MCF 10A (cell line): ENCODE measurements at places on chromosomes 2 and 18.

GRCh38 chr2:172234716-172235691 is 132.3 kb upstream of the DLX2 start:
- no peak for DNase-seq

DNA sequence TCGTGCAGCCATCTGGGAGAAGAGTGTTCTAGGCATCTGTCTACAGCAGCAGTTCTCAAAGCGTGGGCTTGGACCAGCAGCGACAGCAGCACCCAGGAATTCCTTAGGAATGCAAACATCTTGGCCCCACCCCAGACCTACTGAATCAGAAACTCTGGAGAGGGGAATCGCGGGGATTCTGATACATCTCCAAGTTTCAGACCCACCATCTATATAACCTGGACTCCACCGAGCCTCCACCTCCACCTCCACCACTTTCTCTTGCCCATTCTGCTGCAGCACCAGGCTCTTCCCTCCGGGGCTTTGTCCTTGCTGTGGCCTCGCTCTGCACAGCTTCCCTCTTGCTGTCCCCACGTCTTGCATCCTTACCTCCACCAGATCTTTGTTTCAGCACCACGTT is 256.4 kb downstream of the BCL2 start:
- peak; percentile 18 for DNase-seq

- DNase-seq: no peak
Observed at GRCh38 chr2:98382739-98383138, 36.5 kb downstream of the CNGA3 start.

- no peak for DNase-seq
Observed at GRCh38 chr2:12501469-12502158, 215.1 kb upstream of the TRIB2 start.

DNA sequence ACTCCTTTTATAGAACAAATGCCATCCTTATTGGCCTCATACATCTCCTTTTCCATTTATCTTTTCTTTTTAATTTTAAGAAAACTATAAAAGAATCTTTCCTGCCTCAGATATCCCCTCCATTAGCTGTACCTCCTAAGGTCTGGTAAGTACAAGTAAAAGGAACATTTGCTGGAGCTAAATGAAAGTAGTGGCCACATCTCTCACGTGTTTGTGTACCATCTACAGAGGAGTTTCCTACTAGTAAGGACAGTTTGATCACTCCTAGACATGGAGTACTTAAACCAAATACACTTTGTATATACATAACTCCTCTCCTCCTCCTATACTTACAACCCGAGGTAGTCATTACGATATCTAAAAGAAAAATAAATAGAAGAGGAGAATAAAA is 504.8 kb downstream of the LRRTM4 start:
- no peak for DNase-seq

DNA sequence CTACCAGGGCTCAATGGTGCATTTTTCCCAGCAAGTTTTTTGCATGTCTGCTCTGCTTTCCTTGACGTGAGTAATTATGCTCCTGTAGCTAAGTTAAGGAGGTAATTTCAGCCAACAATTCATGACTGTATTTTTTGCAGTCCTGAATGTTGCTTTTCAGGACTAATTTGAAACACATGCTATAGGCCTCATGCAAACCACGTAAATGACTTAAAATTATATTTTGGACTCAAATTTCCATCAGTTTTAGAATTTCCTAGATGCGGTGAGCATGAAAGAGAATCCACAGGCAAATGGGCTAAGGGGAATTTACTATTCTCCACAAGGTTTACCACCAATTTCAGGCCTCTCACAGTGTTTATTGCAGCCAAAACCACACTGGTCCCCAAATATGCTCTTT is 589.9 kb upstream of the LRRTM1 start:
- no peak for DNase-seq

- no peak for DNase-seq
Observed at GRCh38 chr2:191250986-191251385, 5.8 kb downstream of the MYO1B start.

GRCh38 chr2:89837962-89838625 is 1146.6 kb downstream of the RPIA start:
- no peak for DNase-seq

DNA sequence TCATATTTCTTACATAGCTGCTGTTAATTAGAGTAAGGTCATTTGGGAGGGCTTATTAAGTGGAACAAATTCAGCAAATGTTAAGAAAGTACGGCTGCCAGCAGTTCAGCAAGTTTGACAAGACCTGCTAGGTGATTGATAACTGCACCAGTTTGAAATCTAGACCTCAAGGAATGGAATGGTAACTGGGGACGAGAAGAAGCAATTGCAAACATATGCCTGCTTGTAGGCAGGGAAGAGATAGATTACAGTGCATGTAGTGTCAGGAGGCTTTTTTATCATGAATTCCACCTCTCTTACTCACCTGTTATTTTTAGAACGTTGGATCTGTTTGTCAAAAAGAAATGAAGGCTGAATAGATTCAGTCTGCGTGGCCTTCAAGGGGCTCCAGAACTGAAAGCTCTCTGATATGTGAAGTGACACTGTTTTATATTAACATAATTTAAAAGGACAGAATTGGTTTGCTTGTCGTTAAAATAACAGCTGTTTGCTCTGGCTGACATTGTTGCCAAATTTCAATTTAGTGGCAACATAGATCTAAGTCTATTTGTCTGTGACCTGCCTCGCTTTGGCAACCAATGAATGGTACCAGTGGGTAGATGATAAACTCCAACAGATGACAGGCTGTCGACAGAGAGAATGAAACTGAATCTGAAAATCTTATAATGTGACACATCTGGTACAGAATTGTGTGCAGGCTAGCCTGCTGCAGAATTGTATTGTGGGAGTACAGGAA is 199.3 kb downstream of the ZNF407 start:
- peak; percentile 4 for DNase-seq

GRCh38 chr18:51953521-51953920 is 386.5 kb upstream of the DCC start:
- DNase-seq: no peak

DNA sequence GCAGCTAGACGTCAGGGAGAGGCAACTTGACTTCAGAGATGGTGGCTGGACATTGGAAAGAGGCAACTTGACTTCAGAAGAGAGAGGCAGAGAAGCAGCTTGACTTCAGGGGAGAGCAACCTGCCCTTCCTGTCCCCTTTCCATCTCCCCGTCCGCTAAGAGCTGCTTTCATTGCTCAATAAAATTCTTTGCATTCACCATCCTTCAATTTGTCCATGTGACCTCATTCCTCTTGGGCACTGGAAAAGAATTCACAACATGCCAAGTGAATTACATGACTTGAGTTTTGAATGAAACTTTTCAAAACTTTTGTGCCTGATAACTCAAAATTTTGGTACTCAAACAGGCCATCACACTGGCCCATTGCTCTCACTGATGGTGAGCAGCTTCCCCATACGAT is 158.9 kb downstream of the DPP4 start:
- DNase-seq: no peak

DNA sequence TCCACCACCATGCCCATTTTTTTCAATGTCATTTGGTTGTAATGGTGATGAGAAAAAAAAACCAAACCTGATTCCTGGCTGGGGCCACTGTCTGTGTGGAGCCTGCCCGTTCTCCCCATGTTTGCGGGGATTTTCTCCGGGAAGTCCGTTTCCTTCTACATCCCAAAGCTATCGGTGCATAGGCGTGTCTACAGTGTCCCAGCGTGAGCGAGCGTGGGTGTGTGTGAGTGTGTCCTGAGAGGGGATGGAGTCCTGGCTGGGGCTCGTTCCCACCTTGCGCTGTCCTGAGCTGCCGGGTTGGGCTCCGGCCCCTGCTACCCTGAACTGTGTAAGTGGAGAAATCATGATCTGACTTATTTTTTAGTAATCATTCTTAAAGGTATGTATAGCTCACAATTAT is 7.3 kb upstream of the ZAP70 start:
- no peak for DNase-seq

GRCh38 chr2:122445003-122445402 is 689.6 kb downstream of the TSN start:
- no peak for DNase-seq

DNA sequence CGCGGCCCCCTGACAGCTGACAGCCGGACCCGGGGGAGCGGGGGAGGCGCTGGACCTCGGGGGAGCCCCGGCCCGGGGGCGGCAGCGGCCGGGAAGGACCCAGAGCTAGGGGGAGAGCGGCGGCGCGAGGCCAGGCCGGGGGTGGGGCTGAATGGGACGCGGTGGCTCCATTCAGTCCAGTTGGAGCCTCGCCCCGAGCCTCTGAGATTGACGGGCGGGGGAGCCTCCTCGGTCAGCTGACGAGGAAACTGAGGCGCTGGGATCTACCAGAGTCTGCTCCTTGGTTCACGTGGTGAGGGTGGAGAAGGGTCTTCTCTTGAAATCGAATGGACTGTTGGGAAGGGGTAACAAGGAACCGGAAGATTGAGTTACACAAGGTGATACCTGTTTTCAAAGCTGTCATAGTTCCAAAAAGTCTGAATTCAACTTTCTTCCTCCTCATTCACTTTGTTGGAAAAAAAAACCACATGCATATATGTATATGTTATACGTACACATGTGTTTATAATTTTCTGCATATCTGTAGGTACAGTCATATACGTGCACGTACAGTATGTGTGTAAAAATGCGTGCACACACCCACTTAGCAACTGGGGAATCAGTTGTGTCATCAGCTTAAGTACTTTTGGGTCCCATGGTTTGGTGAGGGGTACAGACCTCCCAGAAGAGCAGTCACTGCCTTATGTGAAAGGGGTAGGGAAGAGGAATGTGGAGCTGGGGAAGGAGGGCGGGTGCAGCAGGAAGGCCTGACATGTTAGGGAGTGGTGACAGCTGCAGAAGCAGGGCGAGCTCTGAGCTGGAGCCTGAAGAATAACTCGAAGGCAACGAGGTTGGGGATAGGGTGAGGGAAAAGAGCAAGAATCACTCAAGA is 628 bp downstream of the PPP1R7 start:
- no peak for DNase-seq

- DNase-seq: peak; percentile 43
Observed at GRCh38 chr2:96832754-96833507, 10.9 kb downstream of the ANKRD23 start.

GRCh38 chr2:236180076-236180816 is 12.1 kb upstream of the GBX2 start:
- peak; percentile 27 for DNase-seq

DNA sequence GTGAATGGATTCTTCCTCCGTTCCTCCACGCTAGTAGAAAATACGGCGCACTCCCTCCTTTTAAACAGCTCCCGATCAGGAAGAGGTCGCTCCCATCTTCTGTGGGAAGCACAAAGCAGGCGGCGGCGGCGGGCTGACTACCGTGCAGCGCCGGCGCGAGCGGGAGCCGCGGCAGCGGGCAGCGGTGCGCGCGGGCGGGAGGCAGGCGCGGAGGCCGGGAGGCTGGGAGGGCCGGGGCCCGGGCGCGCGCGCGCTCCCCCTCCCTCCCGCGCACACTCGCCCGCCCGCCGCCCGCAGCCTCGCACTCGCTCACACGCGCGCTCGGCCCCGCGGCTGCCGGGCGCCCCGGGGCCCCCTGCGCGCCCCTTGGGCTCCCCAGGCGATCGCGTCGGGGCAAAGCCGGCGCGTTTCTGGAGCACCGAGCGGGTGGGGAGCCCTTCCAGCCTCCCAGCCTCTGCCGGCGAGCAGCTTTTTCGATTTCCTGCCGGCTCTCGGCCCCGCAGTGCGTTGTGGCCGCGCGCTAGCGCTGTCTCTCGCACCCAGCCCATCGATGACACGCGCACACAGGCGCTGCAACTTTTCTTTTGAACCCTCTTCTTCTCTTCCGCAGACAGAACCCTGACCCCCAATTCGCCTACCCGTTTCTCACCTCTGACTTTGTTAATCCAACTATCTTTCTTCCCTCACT is at the start of gene SLC8A1:
TSS of gene SLC8A1 (minus strand) at position 173 of the 688 bp plus-strand sequence.
- no peak for DNase-seq

DNA sequence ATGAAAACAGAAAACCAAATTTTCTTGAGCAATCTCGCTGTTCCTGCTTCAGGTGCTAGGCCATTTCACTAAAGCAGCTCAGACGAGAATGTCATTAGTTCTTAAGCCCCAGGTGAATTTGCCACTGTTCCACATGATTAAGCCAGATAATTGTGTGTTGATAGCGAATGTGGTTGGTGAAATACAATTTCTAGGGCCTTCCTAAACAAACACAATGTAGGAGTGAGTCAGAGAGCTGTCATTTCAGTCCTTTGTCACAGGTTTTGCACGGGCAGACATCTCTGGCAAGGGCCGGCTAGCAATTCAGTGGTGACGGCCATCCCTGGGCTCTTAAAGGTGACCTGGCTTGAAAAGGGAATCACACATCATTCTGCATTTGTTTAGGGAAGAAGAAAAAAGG is 170.7 kb downstream of the TMEM182 start:
- no peak for DNase-seq

GRCh38 chr2:28351621-28352020 is 41.0 kb upstream of the FOSL2 start:
- DNase-seq: no peak

GRCh38 chr2:19349911-19350677 is 8.3 kb downstream of the OSR1 start:
- DNase-seq: peak; percentile 20

GRCh38 chr2:133633881-133634409 is 65.7 kb upstream of the NCKAP5 start:
- no peak for DNase-seq

DNA sequence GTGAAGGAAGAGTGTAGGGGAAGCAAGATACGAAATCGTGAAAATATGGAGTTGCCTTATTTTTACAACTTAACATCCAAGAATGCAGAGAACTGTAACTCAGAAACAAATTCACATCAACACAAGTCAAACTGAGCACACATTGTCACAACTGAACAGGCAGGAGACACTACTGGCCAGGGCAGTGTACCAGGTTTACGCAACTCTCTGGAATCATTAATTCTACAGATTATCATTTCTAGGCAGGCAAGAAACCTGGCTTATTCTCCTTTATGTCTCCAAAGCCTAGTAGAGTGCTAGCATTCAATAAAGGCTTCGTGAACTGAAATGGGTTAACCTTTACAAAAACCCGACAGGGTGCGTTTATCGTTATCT is 584 bp downstream of the COA5 start:
- no peak for DNase-seq

GRCh38 chr2:39069136-39069515 is 51.7 kb downstream of the SOS1 start:
- peak; percentile 44 for DNase-seq

DNA sequence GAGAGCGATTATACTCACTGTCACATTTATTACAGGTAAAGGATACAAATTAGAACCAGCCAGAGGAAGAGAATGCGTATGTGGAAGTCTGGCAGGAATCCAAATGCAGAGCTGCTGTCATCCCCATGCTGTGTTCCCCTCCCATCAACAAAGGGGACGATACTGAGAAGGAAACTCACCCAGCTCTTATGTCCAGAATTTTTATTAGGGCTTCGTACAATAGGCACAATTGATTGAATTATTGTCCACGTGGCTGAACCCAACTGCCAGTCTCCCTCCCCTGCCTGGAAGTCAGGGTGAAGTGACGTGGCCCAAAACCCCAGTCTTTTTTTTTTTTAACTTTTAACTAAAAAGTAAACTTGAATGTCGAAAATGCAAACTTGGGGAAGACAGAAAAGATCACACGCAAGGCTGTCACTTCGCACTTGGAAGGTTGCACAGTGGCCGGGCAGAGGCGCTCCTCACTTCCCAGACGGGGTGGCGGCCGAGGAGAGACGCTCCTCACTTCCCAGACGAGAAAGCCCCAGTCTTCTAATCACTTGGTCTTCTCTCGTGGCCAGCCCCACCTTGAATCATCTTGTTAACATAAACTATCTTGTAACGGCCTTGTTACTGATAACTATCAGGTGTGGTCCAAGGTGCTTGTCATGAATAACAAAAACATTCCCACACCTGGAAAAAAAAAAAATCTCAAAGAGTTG is 40.0 kb upstream of the ITSN2 start:
- DNase-seq: no peak

GRCh38 chr2:10475221-10475722 is 27.1 kb upstream of the ODC1 start:
- no peak for DNase-seq
